ENCODE measurements at places on chromosomes 3 and 15.
A peak's percentile ranks its signal among the peaks of the same experiment; 100 is the strongest.

GRCh38 chr3:32240159-32240545 lies 1.7 kb downstream of the CMTM8 start:
- DNase-seq = peak; percentile 35

GRCh38 chr3:130915567-130916292 lies 21.8 kb downstream of the ATP2C1 start:
- no peak for DNase-seq

DNA sequence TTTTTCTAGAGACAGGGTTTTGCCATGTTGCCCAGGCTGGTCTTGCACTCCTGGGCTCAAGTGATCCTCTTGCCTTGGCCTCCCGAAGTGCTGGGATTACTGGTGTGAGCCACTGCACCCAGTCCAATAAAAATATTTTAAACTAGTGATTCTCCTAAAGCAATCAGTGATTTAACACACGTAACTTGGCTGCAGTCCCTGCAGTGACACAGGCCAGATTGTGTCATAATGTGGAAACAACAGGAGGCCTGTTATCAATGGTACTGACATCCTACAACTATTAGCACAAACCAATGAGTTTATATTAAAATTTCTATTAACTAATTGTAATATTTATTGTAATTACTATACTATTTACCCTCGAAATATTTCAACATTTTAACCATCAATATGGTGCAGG lies 1.6 kb upstream of the SEC61A1 start:
- no peak for DNase-seq

DNA sequence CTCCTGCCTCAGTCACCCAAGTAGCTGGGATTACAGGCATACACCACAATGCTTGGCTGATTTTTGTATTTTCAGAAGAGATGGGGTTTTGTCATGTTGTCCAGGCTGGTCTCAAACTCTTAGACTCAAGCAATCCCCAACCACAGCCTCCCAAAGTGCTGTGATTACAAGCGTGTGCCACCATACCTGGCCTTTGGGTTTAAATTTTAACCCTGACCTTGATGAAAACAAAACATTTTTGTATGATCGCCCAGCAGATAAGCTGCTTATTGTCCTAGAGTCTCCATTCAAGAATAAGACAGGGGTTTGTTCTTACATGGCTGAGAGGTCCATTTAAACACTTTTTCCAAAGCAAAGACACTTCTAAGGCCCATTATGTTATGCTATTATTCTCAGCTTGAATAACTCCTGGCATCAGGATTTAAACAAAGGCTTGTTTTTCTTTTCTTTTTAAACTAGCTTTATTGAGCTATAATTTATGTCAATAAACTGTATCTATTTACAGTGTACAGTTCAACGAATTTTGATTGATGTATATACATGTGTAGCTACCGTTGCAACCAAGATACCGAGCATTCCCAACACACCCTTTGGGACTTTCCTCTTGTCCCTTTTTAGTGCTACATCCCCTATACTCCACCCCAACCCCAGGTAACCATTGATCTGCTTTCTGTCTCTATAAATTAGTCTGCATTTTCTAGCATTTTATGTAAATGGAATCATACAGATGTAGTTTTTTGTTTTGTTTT lies 1.4 kb upstream of the MUC13 start:
- no peak for DNase-seq

DNA sequence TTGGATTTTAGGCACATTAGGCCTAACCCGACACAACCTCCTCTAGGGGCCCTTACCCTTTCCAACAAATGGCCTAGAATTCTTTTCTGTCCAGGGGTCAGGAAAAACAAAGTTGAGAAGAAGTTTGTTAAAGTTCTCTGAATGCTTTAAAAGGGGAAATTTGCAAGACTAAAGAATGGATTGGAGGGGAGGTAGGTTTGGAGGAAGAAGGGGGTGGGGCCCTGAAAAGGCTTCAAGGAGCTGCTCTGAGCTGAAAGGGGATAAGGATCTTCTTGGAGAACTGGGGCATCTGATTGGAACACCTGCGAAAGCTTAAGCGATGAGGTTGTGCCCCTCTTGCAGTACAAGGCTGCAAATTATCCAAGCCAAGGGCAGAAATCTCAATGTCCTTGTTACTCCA lies 3.9 kb upstream of the SENP2 start:
- no peak for DNase-seq

- DNase-seq = peak; percentile 85
Observed at GRCh38 chr3:122679085-122679881, 1.4 kb upstream of the PARP14 start.

DNA sequence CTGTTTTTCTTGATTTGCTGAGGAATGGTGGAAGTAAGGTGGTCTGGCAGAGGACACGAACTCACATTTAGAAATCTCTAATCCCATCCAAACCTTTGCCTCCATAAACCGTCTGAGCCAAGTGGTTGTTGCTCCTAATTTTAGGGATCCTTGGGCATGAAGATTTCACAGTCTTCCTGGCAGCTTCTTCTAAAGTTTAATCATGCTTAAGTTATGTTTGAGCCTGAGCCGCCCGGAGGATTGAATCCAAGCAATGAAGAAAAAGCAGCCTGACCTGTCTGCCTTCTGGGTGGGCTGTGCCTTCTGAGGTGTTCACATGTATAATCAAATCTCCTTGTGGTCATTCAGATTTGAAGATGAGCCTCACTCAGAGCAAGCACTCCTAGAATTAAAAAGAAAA lies 249.0 kb downstream of the CD47 start:
- no peak for DNase-seq

DNA sequence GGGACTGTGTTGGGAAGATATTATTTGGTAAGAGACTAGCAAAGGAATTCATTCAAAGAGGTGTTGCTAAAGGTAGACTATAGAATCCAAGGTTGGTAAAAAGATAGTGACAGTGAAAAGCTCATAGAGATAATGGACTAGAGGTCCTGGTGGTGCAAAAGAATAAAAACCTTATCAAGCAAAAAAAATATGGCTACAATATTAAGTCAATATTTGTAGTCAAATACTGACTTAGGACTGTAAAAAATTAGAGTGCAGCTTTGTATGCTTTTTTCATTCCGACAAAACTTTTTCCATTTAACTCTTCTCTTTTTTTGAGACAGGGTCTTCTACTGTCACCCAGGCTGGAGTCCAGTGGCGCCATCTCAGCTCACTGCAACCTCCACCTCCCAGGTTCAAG lies 444.0 kb upstream of the AGTR1 start:
- DNase-seq = no peak

DNA sequence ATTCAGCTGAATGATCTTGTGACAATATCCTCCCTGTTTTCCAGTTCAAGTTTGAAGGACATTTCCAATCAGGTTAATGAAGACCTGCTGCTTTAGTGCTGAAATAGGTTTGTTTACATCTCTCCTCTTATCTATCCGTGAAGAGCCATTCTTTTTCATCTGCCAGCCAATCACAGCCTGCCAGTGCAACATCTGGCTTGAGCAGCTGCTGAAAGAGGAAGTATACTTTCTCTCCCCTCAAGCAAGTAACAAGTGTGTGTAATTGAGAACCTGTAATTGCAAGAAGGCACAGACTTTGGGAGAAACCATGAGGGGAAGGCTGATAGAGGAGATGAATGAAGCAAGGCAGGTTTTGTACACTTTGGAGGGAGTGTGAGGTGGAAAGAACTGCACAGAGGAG lies 404.3 kb downstream of the AGBL1 start:
- no peak for DNase-seq

- no peak for DNase-seq
Observed at GRCh38 chr3:66128623-66129022, 89.9 kb upstream of the MAGI1 start.

DNA sequence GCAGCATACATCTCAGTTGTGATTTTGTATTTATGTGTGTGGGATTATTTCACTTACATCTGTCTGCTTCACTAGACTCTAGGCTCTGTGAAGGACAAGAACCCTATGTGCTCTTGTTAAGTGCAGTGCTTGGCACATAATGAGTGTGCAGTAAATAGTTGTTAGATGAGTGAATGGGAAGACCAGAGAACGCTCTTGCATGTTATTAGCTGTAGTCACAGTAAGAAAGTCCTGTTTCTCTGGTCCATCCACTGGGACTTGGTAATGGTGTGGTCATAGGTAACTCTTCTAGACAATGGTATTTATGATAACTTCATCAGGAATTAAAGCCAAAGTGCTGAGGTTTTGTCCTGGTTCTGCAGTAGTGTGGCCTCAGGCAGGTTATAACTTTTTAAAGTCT lies 1.4 kb upstream of the AQP9 start:
- DNase-seq = peak; percentile 65

GRCh38 chr15:31405200-31405920 lies 78.7 kb downstream of the KLF13 start:
- DNase-seq = peak; percentile 22

DNA sequence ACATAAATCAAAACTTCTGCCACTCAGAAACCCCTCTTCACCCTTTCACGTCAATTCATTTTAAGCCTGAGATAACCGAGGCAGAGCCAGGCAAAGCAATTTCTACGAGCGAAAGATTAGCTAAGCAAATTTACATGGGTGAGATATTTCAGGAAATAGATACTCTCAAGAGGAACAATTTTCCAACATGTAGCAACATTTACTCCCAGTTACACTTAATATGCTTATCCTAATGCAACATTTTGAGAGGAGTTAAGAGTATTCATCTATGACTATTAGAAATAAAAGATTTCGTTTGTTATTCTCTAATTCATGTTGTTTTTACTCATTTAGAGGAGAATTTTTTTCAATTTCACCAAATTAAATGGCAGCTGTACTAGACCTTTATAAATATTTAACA lies 837 bp downstream of the TMC3 start:
- DNase-seq = no peak

All from kidney tubule cell (primary cell).